CD4-positive, alpha-beta T cell treated with Interleukin-4 for 1 hour (primary cell): ENCODE measurements at places on chromosomes 6 and 20.

GRCh38 chr6:83097204-83097603 lies 29.7 kb downstream of the DOP1A start:
- DNase-seq = no peak

- no peak for DNase-seq
These were observed 304.7 kb upstream of the RGS17 start for GRCh38 chr6:153435787-153436186.

GRCh38 chr6:136967876-136968752 lies 46.0 kb downstream of the SLC35D3 start:
- peak; percentile 63 for DNase-seq

DNA sequence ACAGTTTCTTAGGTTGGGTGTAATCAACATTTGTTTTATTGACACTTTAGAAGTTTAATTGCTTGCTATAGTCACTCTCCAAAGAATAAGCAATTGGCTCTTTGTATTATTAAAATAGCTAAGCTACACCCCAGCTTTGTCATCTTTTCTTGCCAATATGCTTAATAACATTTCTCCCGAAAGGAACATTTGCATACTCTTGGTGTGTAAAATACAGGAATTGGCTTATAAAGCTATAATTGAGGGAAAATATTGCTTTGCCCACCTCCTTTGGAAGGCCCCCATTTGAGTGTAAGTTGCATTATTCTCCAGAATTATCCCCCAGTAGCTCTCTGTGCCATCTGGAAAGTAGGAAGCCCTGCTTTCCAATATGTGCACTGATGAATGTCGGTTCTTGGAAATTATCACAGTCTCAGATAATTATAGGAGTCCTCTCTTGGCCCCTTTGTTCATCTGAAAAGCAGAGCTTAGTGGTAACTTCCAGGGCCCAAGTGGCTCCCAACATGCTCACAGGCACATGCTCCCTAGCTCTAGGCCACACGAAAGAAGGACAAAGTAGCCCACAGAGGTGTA lies 92.4 kb upstream of the B3GAT2 start:
- DNase-seq = no peak

GRCh38 chr6:32146287-32146686 lies 5.5 kb downstream of the PRRT1 start:
- DNase-seq = no peak

DNA sequence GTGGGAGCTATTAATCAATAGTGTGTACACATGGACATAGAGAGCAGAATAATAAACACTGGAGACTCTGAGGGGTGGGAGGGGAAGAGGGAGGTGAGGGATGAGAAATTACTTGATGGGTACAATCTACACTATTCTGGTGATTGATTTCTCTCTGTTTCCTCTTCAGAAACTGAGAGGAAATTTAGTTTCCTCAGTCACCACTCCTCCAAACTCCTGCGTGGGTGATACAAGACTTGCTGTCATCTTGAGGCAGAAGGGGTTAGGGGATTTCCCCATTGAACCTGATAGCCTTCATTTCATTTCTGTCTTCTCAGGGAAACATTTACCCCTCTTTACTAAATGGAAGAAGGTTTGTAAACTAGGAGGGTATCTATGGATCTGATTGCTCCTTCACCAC lies 84.3 kb upstream of the ESR1 start:
- DNase-seq = no peak

GRCh38 chr6:71513036-71513435 lies 224.4 kb downstream of the OGFRL1 start:
- DNase-seq = no peak

GRCh38 chr20:45378191-45378590 lies at the start of gene TP53TG5:
TSS of gene TP53TG5 (minus strand) at chr20:45378325. CDS start at chr20:45378236, 89 bp downstream.
- DNase-seq = no peak

DNA sequence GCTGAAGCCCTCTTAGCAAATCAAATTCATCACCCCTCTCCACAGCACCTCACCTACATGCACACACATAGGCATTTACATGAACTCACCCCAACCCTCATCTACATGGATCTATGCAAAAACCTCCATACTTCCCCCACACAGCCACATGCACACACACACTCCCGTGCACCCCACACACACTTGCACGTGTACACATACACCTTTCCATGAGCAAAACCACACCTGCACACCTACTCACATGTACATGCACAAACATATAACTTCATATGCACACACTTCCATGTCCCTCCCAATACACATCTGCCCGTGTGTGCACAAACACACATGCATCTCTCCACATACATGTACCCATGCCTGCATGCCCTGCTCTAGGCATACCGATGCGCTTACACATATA lies 23.3 kb downstream of the CST5 start:
- no peak for DNase-seq

- no peak for DNase-seq
These were observed 49.4 kb downstream of the ADAT2 start for GRCh38 chr6:143401068-143401446.

- no peak for DNase-seq
These were observed 35.4 kb upstream of the PHACTR2 start for GRCh38 chr6:143642403-143642802.

- DNase-seq = no peak
These were observed at the start of gene CCN2 for GRCh38 chr6:131950767-131951575. TSS of gene CCN2 (minus strand) at chr6:131951372. CDS start at chr6:131951172, 200 bp downstream.

GRCh38 chr6:135085700-135086413 lies 31.2 kb upstream of the HBS1L start:
- DNase-seq = no peak
